ENCODE measurements at places on chromosomes 2 and 18.

DNA sequence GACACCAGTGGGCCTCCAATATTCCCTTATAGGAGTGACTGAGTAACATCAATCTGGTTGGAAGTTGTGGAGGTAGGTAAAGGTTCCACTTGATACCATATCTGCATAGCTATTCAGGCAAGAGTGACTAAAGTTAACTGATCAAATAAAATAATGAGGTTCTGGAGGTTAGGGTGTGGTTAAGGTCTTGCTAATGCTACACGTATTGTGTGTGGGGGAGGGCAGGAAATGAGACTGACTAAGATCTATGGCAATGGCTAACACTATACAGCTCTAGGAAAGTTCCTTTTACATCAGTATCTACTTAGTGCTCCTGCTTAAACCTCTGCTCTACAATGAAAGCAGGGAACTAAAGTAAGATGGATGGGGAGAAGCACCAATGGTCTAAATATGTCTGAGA lies 149.1 kb upstream of the MGAT5 start:
- no peak for DNase-seq

GRCh38 chr2:100563407-100564247 lies 834 bp downstream of the PDCL3 start:
- no peak for DNase-seq

GRCh38 chr2:35973132-35973736 lies 382.3 kb upstream of the CRIM1 start:
- no peak for DNase-seq

- no peak for DNase-seq
These were observed 34.8 kb upstream of the MGAT5 start for GRCh38 chr2:134218930-134219658.

- no peak for DNase-seq
These were observed 79.7 kb upstream of the MAP4K4 start for GRCh38 chr2:101617796-101618195.

GRCh38 chr2:186634701-186635100 lies 44.8 kb downstream of the ITGAV start:
- no peak for DNase-seq

GRCh38 chr18:24799720-24800119 lies 339.3 kb downstream of the HRH4 start:
- no peak for DNase-seq

- no peak for DNase-seq
These were observed 47.3 kb downstream of the CABLES1 start for GRCh38 chr18:23182606-23183005.

DNA sequence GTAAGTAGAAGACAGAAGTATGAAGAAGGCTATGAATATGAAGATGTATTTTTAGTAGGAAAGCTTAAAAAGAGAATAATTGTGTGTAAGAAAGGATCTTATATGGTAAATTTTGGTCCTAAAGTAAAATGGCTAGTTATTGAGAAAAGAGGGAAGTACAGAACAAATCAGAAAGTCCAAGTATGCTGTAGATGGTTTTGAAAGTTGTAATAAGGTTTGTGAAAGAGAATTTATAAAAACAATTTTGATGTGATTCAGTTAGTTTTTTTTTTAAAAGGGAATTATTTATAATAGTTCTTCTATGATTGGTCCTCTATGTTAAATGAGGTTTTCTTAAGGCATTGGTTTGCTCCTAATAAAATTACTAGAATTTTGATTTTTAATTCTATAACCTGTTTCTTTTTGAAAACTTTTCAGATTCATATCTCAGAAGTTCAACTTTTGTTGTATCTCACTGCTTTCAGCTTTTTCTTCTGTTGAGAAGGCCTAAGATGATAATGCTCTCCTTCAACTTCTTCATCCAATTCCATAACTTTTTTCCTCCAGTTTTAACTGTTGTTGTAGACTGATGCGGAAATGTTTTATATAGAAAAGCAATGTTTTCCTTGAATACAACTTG lies 322.7 kb downstream of the NOL4 start:
- DNase-seq: no peak

- no peak for DNase-seq
These were observed 46.5 kb downstream of the ZAP70 start for GRCh38 chr2:97759727-97760407.

DNA sequence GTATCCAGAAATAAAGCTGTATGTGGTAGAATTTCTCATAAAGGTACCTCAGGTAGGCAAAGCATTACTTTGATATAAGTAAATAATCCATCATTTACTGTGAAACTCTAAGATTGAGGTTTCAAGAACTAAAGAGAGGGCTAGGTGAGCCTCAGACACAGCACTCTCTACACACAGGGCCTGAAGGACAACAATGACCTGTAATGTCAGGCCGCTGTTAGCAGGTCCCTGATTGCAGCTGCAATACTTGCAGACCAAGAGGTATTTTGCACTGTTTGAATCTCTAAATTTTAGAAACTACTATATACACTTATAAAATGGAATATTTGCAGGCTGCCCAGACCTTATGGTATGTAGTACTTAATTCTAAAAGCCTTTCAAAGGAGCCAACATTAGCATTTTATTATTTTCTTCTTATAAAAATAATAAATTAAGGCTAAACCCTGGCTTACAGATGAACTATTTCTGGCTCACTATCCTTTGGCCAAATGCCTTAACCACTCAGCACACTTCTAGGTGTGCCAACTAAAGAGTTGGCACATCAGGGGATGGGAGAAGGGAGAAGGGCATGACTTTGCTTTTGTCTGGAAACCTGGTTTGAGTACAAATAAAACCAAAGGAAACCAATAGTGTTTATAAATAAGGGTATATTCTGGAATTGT lies 66.7 kb upstream of the SLC39A10 start:
- DNase-seq: no peak

DNA sequence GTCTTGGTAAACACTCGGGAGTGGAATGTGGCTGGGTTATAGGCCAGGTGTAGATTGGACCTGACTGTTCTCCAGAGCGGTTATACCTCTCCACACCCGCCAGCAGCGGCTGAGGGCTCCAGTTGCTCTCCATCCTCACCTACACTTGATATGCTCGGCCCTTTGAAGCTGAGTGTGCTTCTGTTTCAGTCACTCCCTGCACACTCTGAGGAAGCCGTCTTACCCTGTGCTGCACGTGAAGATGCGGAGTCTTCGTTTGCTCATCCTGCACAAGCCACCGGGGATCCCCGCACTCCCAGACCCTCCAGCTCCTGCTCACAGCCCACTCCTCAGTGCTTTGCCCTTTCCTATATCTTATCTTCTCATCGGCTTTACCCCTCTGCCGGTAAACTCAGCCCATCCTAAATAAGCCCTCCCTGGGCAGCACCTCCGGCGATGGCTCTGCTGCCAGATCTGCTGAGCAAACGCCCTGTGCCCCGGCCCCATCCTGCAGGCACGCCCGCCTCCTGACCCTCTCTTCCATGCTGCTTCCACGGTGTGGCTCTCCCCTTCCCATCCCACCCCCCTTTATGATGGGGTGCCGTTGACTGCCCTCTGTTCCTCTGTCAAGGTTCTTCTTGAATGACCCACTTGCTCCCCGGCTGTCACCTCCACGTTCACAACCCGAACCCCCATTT lies 47.3 kb upstream of the ODC1 start:
- DNase-seq: no peak

DNA sequence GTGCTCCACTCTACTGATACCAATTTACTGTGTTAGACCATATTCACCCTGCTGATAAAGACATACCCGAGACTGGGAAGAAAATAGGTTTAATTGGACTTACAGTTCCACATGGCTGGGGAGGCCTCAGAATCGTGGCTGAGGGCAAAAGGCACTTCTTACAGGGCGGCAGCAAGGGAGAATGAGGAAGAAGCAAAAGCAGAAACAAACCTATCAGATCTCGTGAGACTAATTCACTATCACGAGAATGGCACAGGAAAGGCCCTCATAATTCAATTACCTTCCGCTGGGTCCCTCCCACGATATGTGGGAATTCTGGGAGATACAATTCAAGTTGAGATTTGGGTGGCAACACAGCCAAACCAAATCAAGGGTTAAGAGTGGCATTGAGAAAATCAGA lies 65.2 kb downstream of the LDLRAD4 start:
- no peak for DNase-seq

DNA sequence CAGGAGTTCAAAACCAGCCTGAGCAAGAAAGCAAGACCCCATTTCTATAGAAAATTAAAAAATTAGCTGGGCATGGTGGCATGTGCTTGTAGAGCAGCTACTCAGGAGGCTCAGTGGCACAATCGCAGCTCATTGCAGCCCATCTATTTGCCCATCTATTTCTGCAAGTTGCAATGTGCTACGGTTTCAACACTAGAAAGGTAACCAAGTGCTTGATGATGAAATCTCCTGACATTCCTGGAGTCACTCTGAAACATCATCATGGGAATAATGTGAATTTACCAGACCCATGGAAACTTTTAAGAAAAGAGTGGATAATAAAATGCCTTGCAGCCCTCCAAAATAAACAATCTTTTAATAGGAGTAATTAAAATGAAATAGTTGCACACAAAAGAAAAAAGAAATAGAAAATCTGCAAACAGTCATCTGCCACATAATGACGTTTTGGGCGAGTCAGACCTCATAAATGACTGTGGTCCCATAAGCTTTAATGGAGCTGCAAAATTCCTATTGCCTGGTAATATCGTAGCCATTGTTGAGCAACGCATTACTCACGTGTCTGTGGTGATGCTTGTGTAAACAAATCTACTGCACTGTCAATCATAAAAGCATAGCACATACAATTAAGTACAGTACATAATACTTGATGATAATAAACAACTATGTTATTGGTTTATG lies 46.6 kb upstream of the AMMECR1L start:
- DNase-seq: no peak

DNA sequence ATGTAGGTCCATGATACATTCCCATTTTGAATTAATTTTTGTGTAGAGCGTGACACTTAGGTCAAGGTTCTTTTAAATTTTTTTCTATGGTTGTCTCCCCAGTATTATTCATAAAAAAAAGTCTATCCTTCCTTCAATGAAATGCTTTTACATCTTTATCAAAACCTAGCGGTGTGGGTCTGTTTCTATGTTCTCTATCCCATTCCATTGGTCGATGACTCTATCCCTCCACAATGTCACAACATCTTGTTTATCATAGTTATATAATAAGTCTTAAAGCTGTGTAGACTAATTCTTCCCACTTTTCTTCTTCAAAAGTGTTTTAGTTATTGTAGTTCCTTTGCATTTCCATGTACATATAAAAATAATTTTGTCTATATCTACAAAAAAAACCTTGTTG lies 47.2 kb upstream of the GPR17 start:
- no peak for DNase-seq

GRCh38 chr18:9735238-9735637 lies 27.1 kb downstream of the RAB31 start:
- DNase-seq: no peak

DNA sequence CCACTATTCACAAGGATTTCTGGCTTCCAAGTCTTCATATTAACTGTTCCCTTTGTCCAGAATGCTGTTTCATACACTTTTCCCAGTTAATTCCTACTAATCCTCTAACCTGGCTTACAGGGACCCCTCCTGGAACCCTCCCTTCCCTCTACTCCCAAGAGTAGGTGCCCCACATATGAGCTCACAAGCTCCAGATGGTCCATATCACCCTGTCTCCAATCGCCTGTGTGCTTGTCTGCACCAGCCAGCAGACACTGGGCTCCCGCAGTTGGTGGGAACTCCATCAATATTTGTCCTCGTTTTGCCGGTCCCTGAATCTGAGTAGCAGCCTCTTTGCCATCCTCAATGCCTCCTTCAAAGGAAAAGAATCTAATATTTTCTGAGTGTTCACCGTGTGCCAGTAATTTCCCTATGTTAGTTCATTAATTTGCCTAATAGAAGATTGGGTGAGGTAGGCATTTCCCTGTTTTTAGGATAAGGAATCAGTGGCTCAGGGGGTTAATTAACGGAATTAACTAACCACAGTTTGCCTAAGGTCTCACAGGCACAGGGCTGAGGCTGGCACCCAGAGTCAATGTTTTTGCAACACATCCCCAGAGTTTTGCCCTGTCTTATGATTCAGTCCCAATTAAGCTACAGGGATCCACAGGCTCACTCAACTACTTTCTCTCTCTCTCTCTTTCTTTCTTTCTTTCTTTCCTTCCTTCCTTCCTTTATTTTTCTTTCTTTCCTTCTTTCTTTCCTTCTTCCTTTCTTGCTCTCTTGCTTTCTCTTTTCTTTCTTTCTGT lies 141.6 kb upstream of the CYP1B1 start:
- no peak for DNase-seq

DNA sequence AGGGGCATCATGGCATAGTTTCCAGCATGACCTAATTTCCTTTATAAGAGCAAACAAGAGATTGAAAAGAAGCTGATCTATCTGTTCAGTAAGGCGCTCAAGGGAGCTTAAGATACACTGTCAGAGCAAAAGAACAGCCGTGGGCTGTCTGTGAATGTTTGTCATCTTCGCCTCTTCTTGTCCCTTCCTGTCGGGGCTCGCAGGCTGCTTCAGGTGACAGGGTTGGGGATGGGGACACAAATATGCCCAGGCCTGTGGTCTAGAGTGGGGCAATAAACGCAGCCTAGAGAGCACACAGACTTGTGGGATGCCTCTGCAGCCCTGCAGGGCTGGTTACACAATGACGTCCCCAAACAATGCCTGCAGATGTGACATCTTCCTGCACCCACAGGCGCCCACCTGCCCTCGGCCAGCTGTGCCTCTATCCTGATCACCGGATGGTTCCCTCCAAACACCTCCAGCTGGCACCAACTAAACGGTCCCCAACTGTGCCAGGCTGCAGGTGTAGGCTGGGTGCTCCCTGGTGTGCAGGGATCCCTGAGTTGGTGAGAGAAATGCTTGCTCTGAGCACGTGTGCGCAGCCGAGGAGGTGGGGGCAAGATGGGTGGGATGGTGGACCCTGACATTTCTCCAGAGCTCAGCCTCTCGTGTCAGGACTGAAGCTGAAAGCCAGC lies 72.8 kb downstream of the EDAR start:
- DNase-seq: no peak

- DNase-seq: no peak
These were observed 364.4 kb upstream of the GCFC2 start for GRCh38 chr2:76075126-76075525.

GRCh38 chr2:71834796-71835195 lies 312.9 kb downstream of the CYP26B1 start:
- no peak for DNase-seq

DNA sequence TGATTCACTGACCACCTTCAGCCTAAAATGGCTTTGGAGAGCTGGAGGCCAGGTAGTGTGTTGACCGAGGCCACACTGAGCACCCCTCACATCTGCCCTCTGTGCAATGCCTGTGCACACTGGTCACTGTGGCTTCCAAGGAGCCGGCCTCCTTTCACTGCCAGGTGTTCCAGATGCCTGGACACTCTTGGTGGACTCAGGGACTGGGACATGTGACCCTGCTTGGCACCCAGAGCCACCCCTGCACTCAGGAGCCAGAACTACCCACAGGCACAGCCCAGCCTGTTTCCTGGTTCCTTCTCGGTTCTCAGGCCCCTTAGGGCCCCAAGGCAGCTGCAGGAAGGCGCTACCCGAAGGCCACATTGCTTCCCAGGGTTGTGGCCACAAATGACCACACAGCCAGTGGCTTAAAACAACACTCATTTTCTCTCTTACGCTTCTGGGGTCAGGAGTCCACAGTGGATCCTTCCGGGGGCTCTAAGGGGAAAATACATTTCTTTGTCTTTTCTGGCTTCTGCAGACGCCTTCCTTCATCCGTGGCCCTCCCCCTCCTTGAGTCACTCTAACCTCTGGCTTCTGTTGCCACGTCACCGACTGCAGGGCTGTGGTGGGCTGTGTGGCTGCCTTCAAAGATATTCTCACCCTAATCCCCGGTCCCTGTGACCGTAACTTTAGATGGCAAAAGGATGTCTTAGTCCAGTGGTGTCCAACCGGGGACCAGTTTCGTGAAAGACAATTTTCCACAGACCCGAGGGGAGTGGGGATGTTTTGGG lies 78.6 kb downstream of the ASB1 start:
- DNase-seq: no peak
